ENCODE measurements at places on chromosomes 7 and 10. TPM values are rescaled to one million over a fixed set of nuclear protein-coding genes. Genes with fewer than 3 reads are reported as not detected.

Gene ADK
- 27.0 TPM for polyA plus RNA-seq

Gene PNLIPRP1
- 0.23 TPM for polyA plus RNA-seq

Gene SLC16A9
- polyA plus RNA-seq, result 43.5 TPM

Gene PRKAR2B
- 37.5 TPM for polyA plus RNA-seq

Gene SPAM1
- not detected for polyA plus RNA-seq

Gene PODXL
- polyA plus RNA-seq, result 669 TPM

Gene IFIT3
- 16.6 TPM for polyA plus RNA-seq

Gene PSD
- polyA plus RNA-seq, result 7.4 TPM

Gene ARF5
- polyA plus RNA-seq, result 227 TPM

Gene ARID5B
- 54.9 TPM for polyA plus RNA-seq

Gene ZP3
- polyA plus RNA-seq, result 8.6 TPM

Gene MRLN
- not detected for polyA plus RNA-seq

Gene RELN
- polyA plus RNA-seq, result 12.0 TPM

Gene TMEM26
- 6.9 TPM for polyA plus RNA-seq

Gene CCL24
- not detected for polyA plus RNA-seq

Gene IL2RA
- not detected for polyA plus RNA-seq

Gene OIT3
- polyA plus RNA-seq, result 2.8 TPM

Gene ITGA8
- polyA plus RNA-seq, result 38.3 TPM

Gene SPDYE8
- 0.83 TPM for polyA plus RNA-seq

Gene HABP2
- polyA plus RNA-seq, result 0.42 TPM

Gene GIMAP6
- 14.6 TPM for polyA plus RNA-seq

Gene FKBP9
- 168 TPM for polyA plus RNA-seq

Gene GNAI1
- 107 TPM for polyA plus RNA-seq

Gene SPDYE3
- polyA plus RNA-seq, result 6.8 TPM

Gene PHYHIPL
- 19.0 TPM for polyA plus RNA-seq

Gene IMPDH1
- 25.3 TPM for polyA plus RNA-seq

Gene HPSE2
- 0.92 TPM for polyA plus RNA-seq

Gene ADRA2A
- 6.0 TPM for polyA plus RNA-seq

Gene SLC18A3
- not detected for polyA plus RNA-seq

Gene STK31
- polyA plus RNA-seq, result 0.81 TPM

Gene MLXIPL
- polyA plus RNA-seq, result 4.8 TPM

Gene ASZ1
- polyA plus RNA-seq, result 0.06 TPM

Gene FFAR4
- polyA plus RNA-seq, result not detected

Gene SFTPA1
- polyA plus RNA-seq, result not detected

Gene POMZP3
- polyA plus RNA-seq, result 23.1 TPM

Gene STOX1
- 10.2 TPM for polyA plus RNA-seq

Gene IL6
- polyA plus RNA-seq, result 0.17 TPM

Gene ADRB1
- not detected for polyA plus RNA-seq

Gene SNCG
- 13.8 TPM for polyA plus RNA-seq

Gene CFAP69
- polyA plus RNA-seq, result 19.1 TPM

Gene PDE1C
- polyA plus RNA-seq, result 2.6 TPM

Gene GRID2IP
- 0.42 TPM for polyA plus RNA-seq

Gene TMEM213
- 52.3 TPM for polyA plus RNA-seq

Gene ARHGAP19
- 27.3 TPM for polyA plus RNA-seq

Gene NANOS1
- polyA plus RNA-seq, result 3.2 TPM

Gene THNSL1
- 14.1 TPM for polyA plus RNA-seq

Gene PPP1R3A
- polyA plus RNA-seq, result not detected

Gene VIPR2
- 3.5 TPM for polyA plus RNA-seq

Gene PAX2
- 174 TPM for polyA plus RNA-seq

Gene THAP5
- 43.3 TPM for polyA plus RNA-seq

Gene STEAP1B
- polyA plus RNA-seq, result 1.3 TPM

Gene VKORC1L1
- polyA plus RNA-seq, result 28.4 TPM

Gene CD36
- 33.3 TPM for polyA plus RNA-seq

Gene SPDYE9
- polyA plus RNA-seq, result 0.83 TPM

Gene LIPF
- 0.22 TPM for polyA plus RNA-seq

Gene CAMK1D
- 10.8 TPM for polyA plus RNA-seq

Gene CAMK2B
- polyA plus RNA-seq, result 3.7 TPM

Gene MACROH2A2
- 82.9 TPM for polyA plus RNA-seq
